ENCODE measurements at places on chromosomes 1 and 21.

- DNase-seq: no peak
Measured at GRCh38 chr1:24691051-24691450, 47.9 kb downstream of the SRRM1 start.

- DNase-seq: no peak
Measured at GRCh38 chr1:229271448-229272159, 693 bp downstream of the RAB4A start.

- peak; percentile 15 for DNase-seq
Measured at GRCh38 chr1:179550746-179551682, 24.7 kb downstream of the NPHS2 start.

DNA sequence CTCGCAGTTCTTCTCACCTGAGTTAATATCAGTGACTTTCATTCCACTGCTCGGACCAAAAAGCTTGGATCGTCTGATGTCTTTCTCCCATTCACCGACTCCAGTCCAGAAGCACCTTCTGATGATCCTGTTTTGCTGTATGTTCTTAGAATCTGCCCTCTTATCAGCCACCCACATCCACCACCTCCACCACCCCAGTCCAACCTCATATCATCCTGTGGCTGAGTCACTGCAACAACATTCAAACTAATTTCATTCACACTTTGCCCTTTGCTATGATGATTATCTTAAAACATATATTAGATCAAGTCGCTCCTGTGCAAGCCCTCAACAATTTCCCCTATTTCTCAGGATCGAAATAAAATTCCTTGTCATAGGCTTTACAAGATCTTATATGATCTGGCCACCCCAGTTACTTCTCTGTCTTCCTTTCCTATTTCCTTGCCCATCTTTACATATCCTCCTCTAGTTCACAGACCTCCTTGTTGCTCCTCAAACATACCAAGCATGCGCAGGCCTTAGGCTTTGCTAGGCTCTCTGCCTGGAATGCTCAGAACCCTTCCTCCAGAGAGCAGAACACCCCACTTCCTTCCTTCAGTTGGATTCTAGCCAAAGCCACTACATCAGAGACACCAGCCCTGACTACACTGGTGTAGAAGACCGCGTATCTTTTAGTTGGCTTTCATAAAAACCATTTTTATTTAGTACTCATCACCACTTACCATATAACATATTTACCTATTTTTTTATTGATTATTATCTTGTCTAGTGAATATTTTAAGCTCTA lies 335.7 kb upstream of the GREM2 start:
- no peak for DNase-seq

DNA sequence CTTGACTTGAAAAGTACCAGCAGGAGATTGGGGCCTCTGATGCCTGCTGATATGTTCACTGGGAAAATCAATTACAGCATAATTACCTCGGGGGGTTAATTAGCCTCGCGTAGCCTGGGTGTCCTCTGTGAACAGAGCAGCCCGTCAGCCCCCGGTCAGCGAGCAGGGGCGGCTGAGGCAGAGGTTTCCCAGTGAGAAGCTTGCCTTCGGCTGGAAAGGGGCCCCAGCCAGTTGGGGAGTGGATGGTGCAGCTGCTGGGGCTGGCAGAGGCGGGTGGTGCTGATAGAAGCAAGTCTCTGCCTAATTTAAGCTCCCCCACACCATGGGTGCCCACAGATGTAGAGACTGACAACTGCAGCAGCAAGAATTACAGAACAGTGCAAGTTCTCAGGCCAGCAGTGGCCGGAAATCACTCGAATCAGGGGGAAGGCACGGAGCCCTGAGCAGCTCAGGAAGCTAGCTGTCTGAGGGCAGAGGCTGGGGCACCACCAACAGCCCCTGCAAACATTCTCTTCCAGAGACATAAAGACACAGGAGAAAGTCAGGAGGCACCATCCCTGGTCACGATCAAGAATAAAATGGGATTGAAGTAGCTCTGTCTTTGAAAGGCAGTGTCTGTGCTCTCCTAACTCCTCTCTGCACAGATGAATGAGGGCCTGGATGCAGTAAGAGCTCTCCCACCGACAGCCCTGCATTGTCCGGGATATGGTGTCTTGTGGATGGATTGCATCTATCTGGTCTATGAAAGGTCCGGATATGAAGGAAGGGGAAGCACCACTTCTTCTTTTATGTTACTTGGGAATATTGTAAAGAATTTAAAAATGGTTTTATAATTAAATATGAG lies 166.5 kb upstream of the CD34 start:
- DNase-seq: no peak

GRCh38 chr1:99445486-99445885 lies 181.2 kb downstream of the PLPPR4 start:
- DNase-seq: no peak

Measured in HTR-8/SVneo (cell line).